ENCODE measurements at places on chromosomes 16 and 17. TPM values are rescaled to one million over a fixed set of nuclear protein-coding genes. Genes with fewer than 3 reads are reported as not detected.

The MYH3 gene
- total RNA-seq: 2.6 TPM

GRCh38 chr16:78395035-78395434 is 295.6 kb downstream of the WWOX start:
- H3K4me3 ChIP-seq: no peak overlapping the region
- DNase-seq: no peak
- H3K36me3 ChIP-seq: no peaks in the 10 kb centered on the region
- H3K27ac ChIP-seq: no peak overlapping the region

DNA sequence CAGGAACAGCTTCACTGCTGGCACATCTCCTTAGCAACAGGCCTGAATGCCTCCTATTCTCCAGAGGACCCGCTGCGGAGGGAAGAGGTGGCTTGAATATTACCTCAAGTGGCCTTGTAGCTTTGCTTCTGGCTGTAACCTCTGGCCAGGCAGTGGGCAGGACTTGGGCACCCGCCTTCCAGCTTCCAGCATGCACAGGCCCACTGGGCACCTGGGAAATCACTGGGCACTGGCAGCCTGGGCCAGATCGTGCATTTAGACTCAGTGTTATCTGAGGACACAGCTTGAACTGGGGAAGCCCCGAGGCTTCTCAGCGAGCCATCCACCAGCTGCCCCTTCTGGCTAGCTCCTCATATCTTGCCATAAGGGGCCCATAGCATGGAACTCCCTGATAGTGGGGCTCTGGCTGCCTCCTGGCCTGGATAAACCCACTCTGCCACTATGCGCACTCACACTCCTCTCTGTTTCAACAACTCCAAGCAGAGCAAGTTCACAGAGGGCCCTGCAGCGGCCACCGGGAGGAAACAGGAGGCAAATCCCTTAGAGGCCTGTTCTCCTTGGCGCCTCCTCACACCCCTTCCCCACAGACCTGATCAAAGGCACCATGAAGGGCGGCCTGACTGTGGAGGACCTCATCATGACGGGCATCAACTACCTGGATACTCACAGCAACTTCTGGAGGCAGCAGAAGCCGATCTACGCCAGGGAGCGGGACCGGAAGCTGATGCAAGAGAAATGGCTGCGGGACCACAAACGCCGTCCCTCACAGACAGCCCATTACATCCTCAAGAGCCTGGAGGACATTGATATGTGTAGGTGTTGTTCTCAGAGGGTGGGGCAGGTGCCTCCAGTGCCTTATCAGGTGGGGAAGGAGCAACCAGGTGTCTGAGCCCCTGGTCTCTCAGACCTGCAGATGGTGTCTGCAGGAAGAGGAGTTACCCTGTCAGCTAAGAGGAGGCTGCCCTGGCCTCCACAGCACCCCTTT is 7.8 kb downstream of the ODAD4 start:
- H3K4me3 ChIP-seq: no peak overlapping the region
- no peak for DNase-seq
- H3K27me3 ChIP-seq: no peaks in the 10 kb centered on the region
- no peaks in the 10 kb centered on the region for H3K36me3 ChIP-seq

The RAB34 gene
- total RNA-seq: 8.3 TPM

DNA sequence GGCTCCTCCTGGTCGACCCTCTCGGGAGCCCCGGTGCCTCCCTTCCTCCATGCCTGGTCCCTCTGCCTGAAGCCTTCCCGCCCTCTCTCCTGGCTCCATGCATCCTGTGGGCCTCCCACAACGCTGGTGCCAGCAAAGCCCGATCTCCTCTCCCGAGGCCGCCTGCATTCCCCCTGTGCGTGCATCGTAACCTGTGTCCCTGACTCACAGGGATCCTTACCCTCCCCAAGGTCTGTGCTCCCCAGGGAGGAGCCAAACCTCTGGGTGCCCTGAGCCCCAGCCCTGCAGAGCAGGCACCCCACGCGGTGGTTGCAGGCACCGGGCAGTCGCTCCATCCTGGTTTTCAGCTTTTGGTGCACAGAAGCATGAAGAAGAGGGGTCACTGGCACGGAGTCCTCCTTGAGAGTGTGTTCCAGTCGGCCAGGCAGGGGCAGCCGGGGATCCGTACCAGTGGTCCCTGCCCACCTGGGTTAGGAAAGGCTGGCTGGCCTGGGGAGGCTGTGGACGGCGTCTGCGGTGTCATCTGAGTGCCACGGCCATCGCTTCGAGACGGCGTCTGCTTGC is 1.8 kb upstream of the ENPP7 start:
- DNase-seq: no peak
- H3K4me3 ChIP-seq: peak overlapping the region; percentile 61
- peaks cover 19% of the 10 kb centered on the region for H3K4me1 ChIP-seq
- H3K27me3 ChIP-seq: no peaks in the 10 kb centered on the region

DNA sequence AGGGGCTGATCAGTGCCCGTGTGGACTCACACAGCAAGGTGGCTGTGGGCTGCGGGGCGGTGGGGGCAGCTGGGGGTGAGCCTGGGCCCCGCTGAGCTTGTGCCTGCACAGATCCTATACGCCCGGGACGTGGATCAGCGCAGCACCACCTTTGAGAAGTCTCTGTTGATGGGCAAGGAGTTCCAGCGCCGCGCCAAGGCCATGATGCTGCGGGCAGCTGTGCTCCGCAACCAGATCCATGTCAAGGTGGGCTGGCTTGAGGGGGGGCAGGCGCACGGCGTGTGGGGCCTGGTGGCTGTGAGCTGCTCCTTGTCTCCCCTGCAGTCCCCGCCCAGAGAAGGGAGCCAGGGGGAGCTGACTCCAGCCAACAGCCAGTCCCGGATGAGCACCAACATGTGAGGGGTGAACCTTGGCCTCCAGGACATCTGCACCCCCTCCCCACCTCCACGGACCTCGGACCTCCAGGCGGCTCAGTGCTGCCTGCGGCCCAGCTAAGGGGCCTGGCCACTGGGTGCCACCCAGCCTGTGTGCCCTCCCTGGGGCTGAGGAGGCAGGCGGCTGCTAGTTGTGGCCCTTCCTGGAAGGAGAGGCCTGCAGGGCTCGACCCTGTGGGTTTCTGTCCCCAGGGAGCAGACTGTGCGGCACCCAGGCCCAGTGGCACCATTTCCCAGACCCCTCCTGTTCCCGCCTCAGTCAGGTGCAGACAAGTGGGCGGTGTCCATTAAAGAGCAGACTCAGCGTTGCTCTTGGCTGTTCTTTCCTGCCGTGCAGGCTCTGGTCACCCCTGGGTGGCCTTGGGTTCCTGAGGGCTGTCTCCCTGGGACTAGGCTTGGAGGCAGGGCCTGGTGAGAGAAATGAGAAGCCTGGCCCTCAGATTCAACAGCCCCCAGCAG is 5.3 kb downstream of the GPS1 start:
- no peak overlapping the region for H3K4me3 ChIP-seq
- no peak for DNase-seq
- no peaks in the 10 kb centered on the region for H3K36me3 ChIP-seq
- H3K4me1 ChIP-seq: peaks cover 14% of the 10 kb centered on the region
- H3K27ac ChIP-seq: no peak overlapping the region
- H3K27me3 ChIP-seq: no peaks in the 10 kb centered on the region

The USB1 gene
- total RNA-seq: 66.6 TPM

GRCh38 chr17:49939318-49939717 is 29.7 kb upstream of the DLX4 start:
- H3K36me3 ChIP-seq: no peaks in the 10 kb centered on the region
- no peak overlapping the region for H3K4me3 ChIP-seq
- no peaks in the 10 kb centered on the region for H3K27me3 ChIP-seq
- H3K27ac ChIP-seq: no peak overlapping the region
- H3K4me1 ChIP-seq: no peaks in the 10 kb centered on the region

- H3K4me1 ChIP-seq: no peaks in the 10 kb centered on the region
- H3K4me3 ChIP-seq: no peak overlapping the region
- H3K36me3 ChIP-seq: no peaks in the 10 kb centered on the region
Measured at GRCh38 chr17:15917438-15918027, 27.4 kb upstream of the ADORA2B start.

The CLEC18B gene
- total RNA-seq: 0.29 TPM

- no peak overlapping the region for H3K27ac ChIP-seq
- no peaks in the 10 kb centered on the region for H3K27me3 ChIP-seq
- no peak overlapping the region for H3K4me3 ChIP-seq
- H3K36me3 ChIP-seq: no peaks in the 10 kb centered on the region
- no peaks in the 10 kb centered on the region for H3K4me1 ChIP-seq
Measured at GRCh38 chr17:79497777-79498348, 113.0 kb downstream of the RBFOX3 start.

- no peaks in the 10 kb centered on the region for H3K27me3 ChIP-seq
- no peaks in the 10 kb centered on the region for H3K36me3 ChIP-seq
- H3K4me3 ChIP-seq: no peak overlapping the region
- no peak overlapping the region for H3K27ac ChIP-seq
- H3K4me1 ChIP-seq: no peaks in the 10 kb centered on the region
Measured at GRCh38 chr16:69286941-69287713, 24.0 kb upstream of the VPS4A start.

DNA sequence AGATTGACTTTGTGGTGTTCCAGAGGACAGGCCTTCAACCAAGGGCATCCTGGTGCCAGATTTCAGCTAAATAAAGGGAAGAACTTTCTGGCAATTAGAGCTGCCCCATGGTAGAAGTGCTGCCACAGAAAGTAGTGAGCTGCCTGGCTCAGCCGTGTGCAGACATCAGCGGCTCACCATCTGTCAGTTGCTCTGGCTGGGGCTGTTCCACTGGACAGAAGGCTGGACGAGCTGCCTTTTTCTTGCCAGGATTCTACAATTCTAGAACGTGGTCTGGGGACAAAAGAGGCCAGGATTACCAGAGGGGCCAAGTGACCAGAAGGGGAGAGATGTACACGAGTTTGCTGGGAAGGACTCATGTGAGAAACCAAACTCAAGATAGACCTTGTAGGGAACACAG is 107.0 kb upstream of the RPL38 start:
- no peaks in the 10 kb centered on the region for H3K36me3 ChIP-seq
- DNase-seq: no peak
- no peaks in the 10 kb centered on the region for H3K27me3 ChIP-seq
- H3K27ac ChIP-seq: no peak overlapping the region
- H3K4me1 ChIP-seq: no peaks in the 10 kb centered on the region

DNA sequence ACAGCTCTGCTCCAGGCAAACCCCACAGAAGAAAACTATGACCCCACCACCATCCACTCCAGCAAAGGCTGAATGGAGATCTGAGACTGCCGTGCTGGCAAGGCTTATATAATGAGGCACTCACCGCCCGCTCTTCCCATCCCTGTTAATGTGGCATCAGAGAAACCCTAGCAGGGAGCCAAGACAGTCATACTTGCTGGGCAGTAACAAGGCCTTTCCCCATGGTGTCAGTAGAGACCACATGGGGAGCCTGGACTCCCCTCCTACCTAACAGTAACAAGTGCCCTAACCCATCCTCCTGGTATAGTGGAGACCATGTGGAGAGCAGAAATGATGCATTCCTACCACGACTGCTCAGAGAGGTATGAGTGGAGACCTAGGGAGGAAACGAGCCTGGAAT is 235.2 kb downstream of the C16orf78 start:
- no peak for DNase-seq
- H3K27me3 ChIP-seq: no peaks in the 10 kb centered on the region
- H3K27ac ChIP-seq: no peak overlapping the region
- no peaks in the 10 kb centered on the region for H3K4me1 ChIP-seq
- no peak overlapping the region for H3K4me3 ChIP-seq

- H3K36me3 ChIP-seq: no peaks in the 10 kb centered on the region
- H3K4me1 ChIP-seq: no peaks in the 10 kb centered on the region
- no peak overlapping the region for H3K27ac ChIP-seq
- no peaks in the 10 kb centered on the region for H3K27me3 ChIP-seq
- no peak for DNase-seq
- H3K4me3 ChIP-seq: no peak overlapping the region
Measured at GRCh38 chr16:21088646-21089538, 61.8 kb downstream of the DNAH3 start.

DNA sequence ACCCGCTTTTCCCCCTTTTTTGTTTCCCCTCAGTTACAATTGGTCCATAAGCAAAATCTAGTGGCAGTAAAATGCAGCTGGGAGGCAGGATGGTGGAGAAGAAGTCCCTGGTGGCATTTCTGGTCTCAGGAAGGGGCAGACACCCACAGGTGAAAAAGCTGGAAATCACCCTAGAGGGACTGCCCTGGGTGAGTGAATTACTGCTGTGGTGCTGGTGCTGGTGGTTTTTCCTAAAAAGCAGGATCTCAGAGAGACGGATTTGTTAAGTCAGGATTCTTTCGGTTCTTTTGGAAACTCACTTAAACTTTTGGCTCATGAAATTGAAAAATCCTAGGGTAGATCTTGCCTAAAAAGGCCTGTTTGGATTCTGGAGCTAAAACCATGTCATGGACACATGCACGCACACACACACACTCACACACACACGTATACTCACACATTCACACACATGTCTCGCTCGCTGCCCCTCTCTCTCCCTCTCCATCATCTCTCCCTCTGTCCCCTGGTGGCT is 65.8 kb downstream of the NKD1 start:
- H3K36me3 ChIP-seq: no peaks in the 10 kb centered on the region
- H3K4me3 ChIP-seq: no peak overlapping the region
- peaks cover 11% of the 10 kb centered on the region for H3K4me1 ChIP-seq
- H3K27me3 ChIP-seq: no peaks in the 10 kb centered on the region

- no peak overlapping the region for H3K4me3 ChIP-seq
- DNase-seq: no peak
- no peaks in the 10 kb centered on the region for H3K36me3 ChIP-seq
Measured at GRCh38 chr16:7820816-7821215, 488.2 kb downstream of the RBFOX1 start.

The PHOSPHO1 gene
- total RNA-seq: not detected

DNA sequence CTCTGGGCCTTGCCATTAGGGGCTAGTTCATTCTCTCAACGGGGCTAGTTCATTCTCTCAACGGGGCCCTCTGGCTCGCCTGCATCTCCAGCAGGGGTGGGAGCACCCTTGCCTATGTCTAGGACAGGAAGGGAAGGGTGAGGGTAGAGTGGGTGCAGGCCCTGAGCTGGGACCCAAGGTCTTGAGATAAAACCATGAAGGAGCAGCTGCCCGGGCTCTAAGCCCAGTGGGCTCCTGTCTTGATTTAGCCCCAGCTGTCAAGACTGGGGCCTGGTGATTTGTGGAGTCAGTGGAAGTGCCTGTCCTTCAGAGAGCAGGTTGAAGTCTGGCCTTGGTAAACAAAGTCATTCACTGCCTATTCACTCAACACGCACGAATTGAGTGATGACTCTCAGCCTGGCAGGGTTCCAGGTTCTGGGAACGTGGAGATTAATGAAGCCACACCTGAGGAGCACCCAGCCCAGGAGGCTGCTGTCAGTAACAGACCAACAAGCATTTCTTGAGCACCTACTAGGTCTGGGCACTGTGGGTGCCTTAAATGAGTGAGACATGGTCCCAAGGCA is 35.4 kb downstream of the WNT3 start:
- DNase-seq: no peak

- H3K4me1 ChIP-seq: peaks cover 29% of the 10 kb centered on the region
- DNase-seq: peak; percentile 11
- H3K4me3 ChIP-seq: no peak overlapping the region
- no peak overlapping the region for H3K27ac ChIP-seq
- no peaks in the 10 kb centered on the region for H3K27me3 ChIP-seq
Measured at GRCh38 chr17:63950940-63951907, 19.1 kb upstream of the CD79B start.

Data from CD8-positive, alpha-beta memory T cell (primary cell).